ENCODE measurements at places on chromosomes 7 and 10.

GRCh38 chr7:7554021-7554432 is 12.7 kb upstream of the MIOS start:
- DNase-seq: peak; percentile 30

- no peak for DNase-seq
These were observed 380.8 kb upstream of the LRGUK start for GRCh38 chr7:133746305-133746704.

DNA sequence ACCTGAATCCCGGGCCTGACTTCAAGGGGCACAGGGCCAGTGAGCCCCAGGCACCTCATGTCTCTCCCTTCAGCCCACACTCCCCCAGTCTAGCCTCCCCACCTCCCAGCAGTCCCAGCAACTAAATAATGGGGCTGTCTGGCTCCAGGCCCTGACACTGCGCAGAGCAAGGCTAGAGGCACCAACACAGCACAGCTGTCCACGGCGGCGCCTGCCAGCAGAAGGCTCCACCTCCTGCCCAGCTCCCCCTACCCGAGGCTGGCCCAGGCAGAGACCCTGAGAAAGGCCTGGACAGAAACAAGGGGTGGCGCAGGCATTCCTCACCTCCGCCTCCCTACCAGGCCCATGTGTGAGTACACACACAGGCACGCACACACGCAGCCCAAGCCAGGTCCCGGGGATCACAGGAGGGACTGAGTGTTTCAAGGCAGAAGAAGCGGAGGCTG is 6.1 kb downstream of the KCNH2 start:
- no peak for DNase-seq

DNA sequence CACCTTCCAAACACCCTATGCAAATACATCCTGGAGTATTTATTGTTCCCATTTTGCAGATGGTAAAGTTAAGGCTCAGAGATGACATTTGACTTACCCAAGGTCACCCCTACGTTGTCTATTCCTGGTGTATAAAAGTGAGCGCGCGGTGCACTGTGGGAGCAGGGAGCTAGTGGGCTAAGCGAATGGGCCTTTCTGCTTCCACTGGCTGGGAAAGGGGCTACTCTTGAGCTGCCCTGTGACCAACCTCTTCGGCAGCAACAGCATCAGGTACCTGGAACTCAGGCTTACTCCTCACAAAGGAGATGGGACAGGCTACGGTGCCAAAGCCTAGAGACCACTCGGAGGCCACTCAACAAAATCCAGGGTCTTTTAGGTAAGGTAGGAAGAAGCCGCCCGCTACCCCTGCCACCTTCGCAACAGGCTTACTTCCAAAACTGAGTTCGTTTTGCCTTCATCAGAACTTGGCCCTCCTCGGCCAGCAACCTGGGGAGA is 2.4 kb downstream of the PTF1A start:
- DNase-seq: no peak

- DNase-seq: no peak
These were observed 3.5 kb upstream of the GNGT1 start for GRCh38 chr7:93902777-93903423.

DNA sequence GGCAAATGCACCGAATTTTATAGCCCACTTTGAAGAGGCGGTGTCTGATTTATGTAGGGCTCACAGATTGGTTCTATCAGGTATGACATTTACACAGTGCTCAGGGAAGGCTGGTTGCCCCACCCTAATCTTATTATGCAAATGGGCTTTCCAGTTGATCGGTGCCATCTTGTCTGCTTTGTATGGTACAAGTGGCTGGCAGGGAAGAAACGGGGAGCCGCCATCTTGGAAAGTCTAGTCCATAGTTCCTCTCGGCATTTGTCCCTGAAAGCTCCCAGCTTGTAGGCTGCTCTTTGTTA is 36.6 kb downstream of the TMEM229A start:
- DNase-seq: no peak

DNA sequence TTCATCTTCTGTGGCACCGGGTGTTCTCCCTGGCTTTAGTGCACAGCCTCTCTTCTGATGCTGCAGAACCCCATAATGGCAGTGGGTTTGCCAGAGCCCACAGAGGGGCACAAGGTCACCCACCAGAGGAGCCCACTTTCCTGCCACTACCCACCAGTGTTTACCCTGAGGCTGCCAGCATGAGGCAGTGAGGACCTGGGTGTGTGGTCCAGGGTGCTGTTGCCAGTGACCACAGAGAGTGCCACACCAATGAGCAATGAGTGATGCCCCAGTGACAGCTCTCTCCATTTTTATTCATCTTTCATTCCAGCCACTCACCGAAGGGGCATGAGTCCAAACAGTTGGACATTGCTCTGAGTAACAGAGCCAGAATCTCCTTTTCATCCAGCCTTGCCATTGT is 34.8 kb downstream of the MTURN start:
- peak; percentile 74 for DNase-seq

DNA sequence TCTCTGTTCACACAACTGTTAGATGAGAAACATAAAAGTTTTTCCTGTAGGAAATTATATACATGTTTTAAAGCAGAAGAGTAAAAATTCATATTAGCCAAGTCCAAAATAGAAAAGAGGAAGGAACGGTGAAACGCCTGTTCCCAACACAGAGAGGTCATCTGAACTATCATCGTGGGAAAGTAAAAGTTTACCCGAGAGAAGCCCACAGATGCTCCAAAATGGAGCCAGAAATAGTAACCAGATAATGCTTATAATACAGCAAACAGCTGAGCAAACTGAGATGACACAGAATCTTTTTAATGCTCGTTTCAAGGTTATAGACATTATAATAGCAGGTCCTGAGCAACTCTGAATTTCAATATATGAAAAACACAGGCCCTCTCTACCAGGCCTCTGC is 24.5 kb downstream of the FRMD4A start:
- DNase-seq: no peak

DNA sequence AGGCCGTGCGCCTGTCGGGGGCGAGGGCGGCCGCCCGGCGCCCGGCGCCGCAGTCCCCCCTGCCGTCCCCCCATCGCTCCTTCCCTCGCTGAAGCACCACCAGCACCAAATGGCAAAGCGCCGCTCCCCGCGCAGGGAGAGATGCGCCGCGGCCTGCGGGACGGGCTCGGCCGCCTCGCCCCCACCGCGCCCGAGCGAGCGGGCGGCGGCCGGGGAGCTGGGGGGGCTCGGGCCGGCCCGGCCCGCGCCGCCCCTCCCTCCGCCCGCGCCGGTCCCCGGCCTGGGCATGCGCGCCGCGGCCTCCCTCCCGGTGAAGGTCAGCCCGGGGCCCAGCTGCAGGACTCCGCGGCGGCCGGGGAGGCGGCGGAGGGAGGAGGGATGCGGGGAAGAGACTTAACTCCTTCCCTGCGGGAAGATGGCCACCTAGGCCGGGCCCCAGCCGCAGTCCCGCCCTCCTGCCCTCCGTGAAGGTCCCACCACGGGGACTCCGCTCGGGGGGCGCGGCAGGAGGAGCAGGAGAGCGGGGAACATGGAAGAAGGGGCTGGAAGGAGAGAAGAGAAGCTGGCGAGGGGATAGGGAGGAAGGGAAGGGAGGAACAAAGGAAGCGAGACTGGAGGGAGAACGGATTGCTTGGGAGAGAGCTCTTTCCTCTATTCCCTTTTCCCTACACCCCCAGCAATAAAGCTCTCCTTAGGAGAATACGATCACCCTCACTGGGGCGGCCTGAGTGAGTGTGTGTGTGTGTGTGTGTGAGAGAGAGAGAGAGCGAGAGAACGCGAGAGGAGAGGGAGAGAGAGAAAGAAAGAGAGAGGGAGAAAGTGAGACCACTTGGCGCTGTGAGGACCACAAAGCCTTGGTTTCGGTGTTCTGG is 3.4 kb upstream of the SMARCD3 start:
- peak; percentile 35 for DNase-seq

- peak; percentile 64 for DNase-seq
These were observed at the start of gene RHOBTB1 for GRCh38 chr10:60944058-60944909. Gene RHOBTB1 (minus strand): TSS chr10:60944185. CDS start chr10:60911542, 32,643 bp downstream.

DNA sequence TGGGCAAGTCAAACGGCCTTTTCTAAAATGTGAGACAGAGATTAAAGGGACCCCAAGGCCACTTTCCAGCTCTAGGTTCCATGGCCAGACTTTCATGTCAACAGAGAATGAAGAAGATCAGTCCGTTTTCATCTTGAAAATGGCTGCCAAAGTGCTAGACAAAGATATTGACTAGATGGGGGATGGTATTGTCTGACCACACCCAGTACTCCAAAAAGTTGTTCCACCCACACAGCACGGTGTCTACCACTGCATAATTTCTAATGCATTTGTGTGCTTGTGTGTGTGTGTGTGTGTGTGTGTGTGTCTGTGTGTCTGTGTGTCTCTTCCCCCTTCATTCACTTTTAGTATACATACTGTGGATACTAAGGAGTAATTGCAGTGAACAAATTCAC is 1.3 kb downstream of the COL1A2 start:
- no peak for DNase-seq

- DNase-seq: no peak
These were observed 18.8 kb downstream of the VIPR2 start for GRCh38 chr7:159125955-159126270.

DNA sequence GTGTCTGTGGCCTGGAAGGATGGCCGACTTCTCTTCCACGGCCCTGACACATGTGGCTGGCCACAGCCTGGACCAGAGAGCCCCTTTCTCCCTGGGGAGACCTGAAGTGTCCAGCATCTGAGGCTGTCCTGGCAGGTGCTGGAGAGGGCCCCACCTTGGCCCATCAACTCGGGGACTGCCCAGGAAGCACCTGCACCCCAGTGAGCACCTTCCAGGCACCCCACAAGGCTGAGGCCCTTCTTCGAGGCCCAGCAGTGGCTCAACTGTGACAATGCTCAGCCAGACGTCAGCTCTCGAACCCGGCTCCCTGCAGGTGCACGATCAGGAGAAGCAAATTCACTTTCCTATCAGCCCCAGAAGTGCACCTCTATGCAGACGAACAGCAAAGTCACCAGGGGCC is 24.3 kb downstream of the RGS10 start:
- DNase-seq: no peak

DNA sequence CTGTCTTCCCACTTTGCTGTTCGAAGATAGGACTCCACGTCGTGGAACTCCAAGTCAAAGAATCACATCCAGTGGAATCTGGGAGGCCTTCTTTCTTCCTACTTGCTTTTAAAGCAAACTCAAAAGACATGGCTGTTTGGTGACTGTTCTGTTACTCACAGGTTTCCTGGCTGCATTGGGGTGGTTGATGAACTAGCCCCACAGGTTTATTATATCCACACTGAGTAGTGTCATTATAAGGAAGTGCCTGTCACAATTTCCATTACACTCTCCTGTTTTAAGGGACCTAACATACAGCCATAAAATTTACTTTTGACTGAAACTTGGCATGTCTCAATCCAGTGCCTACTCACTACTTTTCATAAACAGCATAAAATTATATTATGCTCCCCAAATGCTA is 287.3 kb upstream of the SP4 start:
- no peak for DNase-seq

- no peak for DNase-seq
These were observed 61.8 kb upstream of the DNAJB6 start for GRCh38 chr7:157274991-157275427.

GRCh38 chr10:77350711-77351119 is 286.9 kb downstream of the KCNMA1 start:
- peak; percentile 93 for DNase-seq

DNA sequence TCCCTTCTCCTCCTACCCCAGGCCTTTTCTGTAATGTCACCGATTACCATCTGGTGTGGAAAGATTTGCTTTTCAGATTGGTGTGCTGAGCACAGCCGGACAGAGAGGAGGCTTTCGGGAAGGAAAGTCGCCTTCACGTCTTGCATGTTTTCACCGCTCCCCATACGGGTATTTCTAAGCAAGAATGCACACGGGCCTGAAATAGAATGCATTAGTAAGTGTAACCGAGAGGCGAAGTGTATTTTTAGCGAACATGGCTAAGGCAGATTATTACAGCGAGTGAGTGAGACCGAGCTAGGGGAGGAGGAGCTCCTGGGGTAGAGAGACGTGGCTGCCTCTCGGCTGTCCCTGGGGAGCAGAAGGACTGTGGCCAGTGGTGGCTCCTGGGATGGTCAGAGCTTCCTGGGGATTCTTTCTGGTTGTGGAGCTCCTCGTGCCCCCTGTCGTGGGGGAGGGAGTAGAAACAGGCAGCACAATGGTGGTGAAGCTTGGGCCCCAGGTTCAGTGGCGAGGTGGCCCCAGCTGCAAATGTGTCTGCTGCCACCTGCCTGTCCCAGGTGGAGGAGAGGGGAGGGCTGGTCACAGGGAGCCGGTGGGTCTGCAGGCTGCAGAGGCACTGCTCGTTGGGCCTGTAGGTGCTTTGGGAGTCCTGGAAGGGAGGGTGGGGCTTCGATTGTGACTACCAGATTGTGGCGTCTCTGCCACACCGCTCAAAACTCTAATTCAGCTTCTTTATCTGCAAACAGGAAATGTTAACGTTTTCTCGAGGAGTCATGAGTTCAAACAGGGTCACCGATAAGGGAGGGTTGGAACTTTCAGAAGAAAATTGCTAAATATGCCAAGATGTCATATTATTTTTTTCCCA is 135.8 kb downstream of the CAMK1D start:
- DNase-seq: no peak

DNA sequence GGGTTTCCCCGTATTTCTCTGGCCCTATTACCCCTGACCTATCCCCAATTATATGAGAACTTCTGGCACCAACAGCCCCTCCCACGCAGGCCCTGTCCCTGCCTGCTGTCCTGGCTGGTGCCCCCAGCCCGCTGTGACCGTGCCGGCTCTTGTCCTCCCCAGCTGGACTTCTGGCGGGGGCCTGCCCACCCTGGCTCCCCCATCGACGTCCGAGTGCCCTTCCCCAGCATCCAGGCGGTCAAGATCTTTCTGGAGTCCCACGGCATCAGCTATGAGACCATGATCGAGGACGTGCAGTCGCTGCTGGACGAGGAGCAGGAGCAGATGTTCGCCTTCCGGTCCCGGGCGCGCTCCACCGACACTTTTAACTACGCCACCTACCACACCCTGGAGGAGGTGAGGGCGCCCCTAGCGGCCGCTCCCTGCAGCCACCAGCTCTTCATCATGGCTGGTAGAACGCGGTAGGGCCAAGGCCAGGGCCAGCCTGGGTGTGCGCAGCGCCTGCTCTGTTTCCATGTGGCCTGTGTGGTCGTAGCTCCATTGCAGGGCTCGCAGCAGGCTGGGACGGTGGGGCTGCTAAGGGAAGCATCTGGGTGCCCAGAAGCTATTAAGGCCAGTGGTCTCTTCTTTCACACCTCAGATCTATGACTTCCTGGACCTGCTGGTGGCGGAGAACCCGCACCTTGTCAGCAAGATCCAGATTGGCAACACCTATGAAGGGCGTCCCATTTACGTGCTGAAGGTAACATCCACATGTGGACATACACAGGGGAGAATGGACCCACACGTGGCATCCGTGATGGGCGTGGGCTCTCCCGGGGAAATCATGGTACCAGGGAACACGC is 1.4 kb downstream of the CPA1 start:
- DNase-seq: no peak

DNA sequence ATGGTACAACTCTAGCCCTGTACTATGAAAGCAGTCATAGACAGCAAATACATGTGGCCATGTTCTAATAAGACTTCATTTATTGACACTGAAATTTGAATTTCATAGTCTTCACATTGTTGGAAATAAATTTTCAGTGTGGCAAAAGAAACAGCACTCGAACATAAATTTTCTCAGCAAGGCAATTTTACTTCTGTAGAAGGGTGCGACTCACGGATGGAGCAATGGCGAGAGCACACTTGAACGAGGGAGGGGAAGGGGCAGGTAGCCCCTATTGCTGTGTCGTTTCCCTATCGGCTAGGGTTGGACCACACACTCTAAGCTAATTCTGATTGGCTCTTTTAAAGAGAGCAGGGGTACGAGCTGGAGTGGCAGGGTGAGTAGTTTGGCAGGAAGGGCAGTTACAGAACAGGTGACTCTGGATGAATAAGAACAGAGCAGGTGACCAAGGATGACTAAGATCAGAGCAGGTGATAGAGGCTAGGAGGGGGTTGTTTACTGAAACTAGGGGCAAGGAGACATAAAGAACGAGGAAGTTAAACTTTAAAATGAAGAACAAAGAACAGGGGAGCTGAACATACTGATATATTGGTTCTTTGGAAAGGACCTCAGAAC is 52.0 kb downstream of the LRRC4 start:
- no peak for DNase-seq

All from T1000 (cell line).